ENCODE measurements at places on chromosomes 3 and 15. TPM values are rescaled to one million over a fixed set of nuclear protein-coding genes. Genes with fewer than 3 reads are reported as not detected.

LSAMP gene
- 6.8 TPM for total RNA-seq

GOLGA8G gene
- not detected for total RNA-seq

NRROS gene
- 0.85 TPM for total RNA-seq

SENP8 gene
- total RNA-seq, result 1.7 TPM

GPD1L gene
- 5.7 TPM for total RNA-seq

CYP8B1 gene
- not detected for total RNA-seq

CHAC1 gene
- 33.9 TPM for total RNA-seq

TBCCD1 gene
- 9.4 TPM for total RNA-seq

NUP210 gene
- not detected for total RNA-seq
